ENCODE measurements at places on chromosomes 7 and 10. TPM values are rescaled to one million over a fixed set of nuclear protein-coding genes. Genes with fewer than 3 reads are reported as not detected.
A peak's percentile ranks its signal among the peaks of the same experiment; 100 is the strongest.

PTPRN2 gene
- total RNA-seq, result 3.6 TPM

DNA sequence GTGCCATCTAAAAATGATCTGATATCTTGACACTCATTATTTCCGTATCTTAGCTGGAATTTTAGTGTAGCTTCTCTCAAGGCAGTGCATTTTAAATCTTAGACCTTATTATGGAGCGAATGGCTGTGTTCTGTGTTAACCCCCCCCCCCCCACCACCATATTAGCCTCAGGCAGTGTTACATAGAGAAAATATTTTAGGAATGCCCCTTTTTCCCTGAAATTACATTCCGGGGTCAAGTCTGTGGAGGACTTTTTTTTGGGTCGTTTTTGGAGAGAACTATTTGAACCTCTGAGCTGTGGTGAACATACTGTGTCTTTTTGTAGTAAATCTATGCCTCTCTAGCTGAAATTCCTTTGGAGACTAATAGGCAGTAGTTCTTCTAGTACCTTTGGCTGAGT is 3.1 kb downstream of the CCDC126 start:
- DNase-seq, result no peak

DNA sequence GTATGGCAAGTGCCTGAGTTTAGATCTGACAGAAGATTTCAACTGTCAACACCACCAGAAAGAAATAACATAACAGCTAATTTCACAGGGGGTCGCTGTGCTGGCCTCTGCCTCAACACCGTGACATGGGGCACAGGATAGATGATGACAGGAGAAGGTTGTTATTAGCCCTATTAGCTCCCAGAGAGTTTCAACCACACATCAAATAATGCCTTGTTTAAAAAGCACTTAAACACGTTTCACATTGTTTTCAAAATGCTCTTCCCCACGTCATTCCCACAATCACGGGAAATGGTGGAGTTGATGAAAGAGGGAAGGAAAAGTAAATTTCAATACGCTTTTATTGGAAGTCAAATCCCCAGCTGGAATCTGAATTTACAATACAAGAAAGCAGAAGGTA is 184.7 kb downstream of the MAGI2 start:
- no peak for DNase-seq

ACTR3C gene
- 10.8 TPM for total RNA-seq

- no peak for DNase-seq
Observed at GRCh38 chr10:4885162-4885561, 59.2 kb downstream of the AKR1E2 start.

DNA sequence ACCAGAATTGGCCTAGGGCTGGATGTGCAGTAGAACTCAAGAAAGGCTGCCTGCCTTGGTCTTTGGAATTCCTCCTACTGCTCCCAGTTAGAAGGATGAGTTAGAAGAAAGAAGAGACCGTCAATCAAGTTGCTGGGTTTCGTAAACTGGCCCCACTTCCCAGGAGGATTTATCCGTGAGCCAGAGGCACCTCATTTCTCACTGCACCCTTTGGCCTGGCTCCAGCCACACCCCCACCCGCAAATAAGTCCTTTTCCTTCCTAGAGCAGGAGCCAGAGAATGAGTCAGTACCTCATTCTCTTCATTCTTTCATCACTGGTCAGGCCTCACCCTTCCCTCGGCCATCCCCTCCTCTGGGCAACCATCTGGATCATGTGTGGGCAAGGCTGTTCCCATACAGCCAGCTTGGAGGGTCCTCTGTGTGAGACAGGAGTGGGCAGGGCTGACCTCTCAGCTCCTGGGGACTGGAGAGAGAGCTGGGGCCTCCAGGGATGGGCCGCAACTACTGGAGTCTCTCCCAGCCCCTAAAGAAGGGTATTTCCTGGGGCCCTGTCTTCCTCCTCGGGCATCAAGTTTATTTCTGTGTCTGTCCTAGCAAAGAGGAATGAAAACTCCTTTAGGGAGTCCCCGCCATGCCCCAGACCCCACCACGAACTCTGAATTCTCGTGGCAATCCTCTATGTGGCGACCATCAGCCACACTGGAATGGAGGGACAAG is 87.2 kb upstream of the DUSP5 start:
- DNase-seq, result peak; percentile 95

Data from PC-3 (cell line).